ENCODE measurements at places on chromosomes 4 and X. TPM values are rescaled to one million over a fixed set of nuclear protein-coding genes. Genes with fewer than 3 reads are reported as not detected.

The DMD gene
- 13.0 TPM for total RNA-seq

The F8 gene
- total RNA-seq, result 2.6 TPM

The GPR50 gene
- not detected for total RNA-seq

The TCEAL7 gene
- 10.6 TPM for total RNA-seq

The PROM1 gene
- total RNA-seq, result not detected

The ANKRD37 gene
- total RNA-seq, result 15.7 TPM
